ENCODE measurements at places on chromosomes 12 and 14.
A peak's percentile ranks its signal among the peaks of the same experiment; 100 is the strongest.

GRCh38 chr14:105830171-105830570 is 303.8 kb downstream of the TMEM121 start:
- no peak for DNase-seq
- H3K36me3 ChIP-seq, result no peaks in the 10 kb centered on the region
- no peaks in the 10 kb centered on the region for H3K27me3 ChIP-seq
- no peak overlapping the region for H3K4me3 ChIP-seq

GRCh38 chr12:94100211-94100627 is 48.2 kb upstream of the PLXNC1 start:
- H3K27me3 ChIP-seq, result no peaks in the 10 kb centered on the region
- no peak overlapping the region for H3K4me3 ChIP-seq
- no peak overlapping the region for H3K27ac ChIP-seq
- peaks cover 41% of the 10 kb centered on the region for H3K4me1 ChIP-seq
- H3K36me3 ChIP-seq, result no peaks in the 10 kb centered on the region
- DNase-seq, result peak; percentile 34

GRCh38 chr12:18224745-18225144 is 36.6 kb upstream of the PIK3C2G start:
- DNase-seq, result peak; percentile 68
- H3K36me3 ChIP-seq, result no peaks in the 10 kb centered on the region
- no peaks in the 10 kb centered on the region for H3K27me3 ChIP-seq
- no peaks in the 10 kb centered on the region for H3K4me1 ChIP-seq
- no peak overlapping the region for H3K27ac ChIP-seq

GRCh38 chr12:91091916-91092715 is 19.2 kb downstream of the LUM start:
- no peak overlapping the region for H3K27ac ChIP-seq
- H3K27me3 ChIP-seq, result no peaks in the 10 kb centered on the region
- H3K4me1 ChIP-seq, result peaks cover 12% of the 10 kb centered on the region
- no peaks in the 10 kb centered on the region for H3K36me3 ChIP-seq
- no peak overlapping the region for H3K4me3 ChIP-seq
- no peak for DNase-seq

DNA sequence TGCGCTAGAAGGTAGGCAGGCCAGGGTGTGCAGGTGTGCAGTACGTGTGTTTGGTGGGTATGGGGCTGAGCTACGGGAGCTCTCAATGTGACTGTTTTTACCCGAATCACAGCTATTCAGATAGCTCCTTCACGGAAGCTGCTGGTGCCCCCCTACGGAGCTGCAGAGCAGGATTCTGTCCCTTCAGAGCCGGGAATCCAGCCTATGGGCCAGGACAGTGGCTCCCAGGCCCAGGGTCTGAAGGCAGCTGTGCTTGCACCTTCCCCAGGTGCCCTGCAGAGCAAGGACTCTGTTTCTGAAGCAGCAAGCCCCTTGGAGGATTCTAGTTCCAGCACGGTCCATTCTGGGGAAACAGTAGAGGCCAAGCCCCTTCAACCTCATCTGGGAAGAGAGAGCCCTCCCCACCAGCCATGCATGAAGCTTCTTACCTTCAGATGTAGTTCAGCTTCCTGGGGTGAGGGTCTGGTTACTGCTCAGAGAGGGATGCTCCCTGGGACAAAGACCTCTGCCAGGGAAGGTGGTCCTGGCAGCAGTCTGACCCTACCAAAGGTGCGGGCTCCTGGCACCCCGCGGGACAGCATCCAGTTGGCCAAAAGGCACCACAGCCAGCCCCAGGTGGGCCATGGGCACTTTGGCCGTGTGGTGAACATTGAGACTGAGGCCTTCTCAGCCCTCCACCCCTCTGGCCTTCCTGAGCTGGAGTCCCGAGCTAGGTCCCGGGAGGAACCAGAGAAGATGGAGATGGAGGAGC is 29.1 kb downstream of the PLEKHH1 start:
- DNase-seq, result no peak
- no peaks in the 10 kb centered on the region for H3K36me3 ChIP-seq
- no peak overlapping the region for H3K27ac ChIP-seq

DNA sequence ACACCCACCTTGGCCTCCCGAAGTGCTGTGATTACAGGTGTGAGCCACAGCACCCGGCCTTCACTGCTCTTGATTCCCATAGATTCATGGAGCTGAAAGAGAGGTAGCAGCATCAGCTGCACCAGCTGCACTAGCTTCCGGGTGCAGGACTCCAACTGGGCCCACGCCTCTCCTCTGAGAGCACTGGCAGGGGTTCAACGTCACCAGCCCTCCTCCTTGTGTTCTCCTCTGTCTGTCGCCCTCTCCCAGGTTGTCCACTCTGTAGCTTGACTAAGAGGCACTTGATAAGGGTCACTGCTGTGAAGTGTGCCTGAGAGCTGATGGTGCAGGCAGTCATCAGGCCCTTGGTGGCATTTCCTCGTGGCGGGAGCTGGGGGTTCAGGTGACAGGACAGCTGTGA is 28.3 kb downstream of the MLXIP start:
- peaks cover 30% of the 10 kb centered on the region for H3K4me1 ChIP-seq
- H3K27me3 ChIP-seq, result no peaks in the 10 kb centered on the region
- DNase-seq, result no peak
- no peaks in the 10 kb centered on the region for H3K36me3 ChIP-seq
- H3K4me3 ChIP-seq, result no peak overlapping the region

DNA sequence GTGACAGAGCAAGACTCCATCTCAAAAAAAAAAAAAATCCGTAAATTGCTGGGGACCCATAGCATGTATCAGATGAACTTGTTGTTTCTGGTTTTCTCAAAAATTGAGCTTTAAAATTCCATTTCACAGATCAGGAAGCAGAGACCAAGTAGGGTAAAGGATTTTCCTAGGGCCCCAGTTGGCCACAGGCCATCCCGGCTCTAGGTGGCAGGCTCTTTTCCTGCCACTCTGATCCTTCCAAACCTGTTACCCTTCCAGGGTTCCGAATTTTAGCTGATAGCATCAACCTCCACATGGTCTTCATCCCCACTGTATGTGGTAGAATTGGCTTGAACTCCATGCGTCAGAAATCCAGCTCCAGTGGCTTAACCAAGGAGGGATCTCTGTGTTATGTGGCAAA is 36.1 kb upstream of the BDKRB2 start:
- DNase-seq, result no peak
- no peaks in the 10 kb centered on the region for H3K27me3 ChIP-seq
- peaks cover 17% of the 10 kb centered on the region for H3K4me1 ChIP-seq
- H3K36me3 ChIP-seq, result no peaks in the 10 kb centered on the region
- no peak overlapping the region for H3K27ac ChIP-seq

DNA sequence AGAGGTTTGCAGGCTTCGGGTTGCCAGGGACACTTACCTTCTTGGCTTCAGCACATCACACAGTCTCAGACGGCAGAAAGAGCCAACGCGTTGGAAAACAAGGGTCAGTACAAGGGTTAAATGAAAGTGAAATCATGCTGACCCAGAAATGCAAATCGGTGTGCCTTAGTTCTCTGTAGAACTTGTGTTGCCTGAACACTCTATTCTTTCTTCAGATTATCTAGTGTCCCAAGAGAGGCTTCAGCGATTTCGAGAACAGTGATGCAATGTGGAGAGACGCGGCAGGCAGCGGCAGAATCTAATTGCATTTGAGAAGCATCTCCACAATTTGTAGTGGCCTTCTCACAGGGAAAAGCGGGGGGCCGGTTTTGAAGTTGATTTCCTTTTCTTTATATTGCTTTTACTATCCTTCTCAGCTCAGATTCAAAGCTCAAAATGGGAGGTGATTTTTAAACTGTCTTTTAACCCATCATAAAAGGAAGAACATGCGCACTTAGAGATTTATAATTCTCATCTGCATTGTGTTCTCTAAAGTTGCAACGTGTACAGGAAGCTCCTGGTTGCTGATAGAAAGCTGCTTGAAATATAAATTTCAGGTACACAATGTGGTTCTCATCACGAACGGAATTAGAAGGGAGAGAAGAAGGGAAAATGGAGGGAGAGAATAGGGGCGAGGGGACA is 67.8 kb upstream of the EGLN3 start:
- H3K36me3 ChIP-seq, result no peaks in the 10 kb centered on the region
- peaks cover 43% of the 10 kb centered on the region for H3K27me3 ChIP-seq
- peak; percentile 10 for DNase-seq
- no peaks in the 10 kb centered on the region for H3K4me1 ChIP-seq
- peak overlapping the region; percentile 4 for H3K4me3 ChIP-seq

DNA sequence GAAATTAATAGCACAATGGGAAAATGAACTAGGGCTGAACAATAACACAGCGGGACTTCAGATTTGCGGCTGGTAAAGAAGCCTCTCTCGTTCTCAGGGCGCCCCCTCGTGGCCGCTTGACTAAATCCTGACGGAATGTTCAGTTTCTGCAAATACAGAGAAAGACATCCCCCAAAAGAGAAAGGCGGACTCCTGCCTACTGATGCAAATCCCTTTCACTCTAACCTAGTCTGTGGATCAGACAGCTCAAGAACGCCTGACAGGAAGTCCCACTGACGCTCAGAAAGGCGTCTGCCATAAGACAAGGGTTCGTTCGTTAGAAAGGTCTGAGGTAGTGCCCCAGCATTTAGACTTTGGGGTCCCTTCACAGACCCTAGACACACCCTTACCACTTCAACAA is 2.5 kb downstream of the NUAK1 start:
- peak; percentile 92 for DNase-seq
- no peaks in the 10 kb centered on the region for H3K27me3 ChIP-seq
- H3K27ac ChIP-seq, result peak overlapping the region; percentile 73
- H3K4me1 ChIP-seq, result peaks cover 55% of the 10 kb centered on the region

DNA sequence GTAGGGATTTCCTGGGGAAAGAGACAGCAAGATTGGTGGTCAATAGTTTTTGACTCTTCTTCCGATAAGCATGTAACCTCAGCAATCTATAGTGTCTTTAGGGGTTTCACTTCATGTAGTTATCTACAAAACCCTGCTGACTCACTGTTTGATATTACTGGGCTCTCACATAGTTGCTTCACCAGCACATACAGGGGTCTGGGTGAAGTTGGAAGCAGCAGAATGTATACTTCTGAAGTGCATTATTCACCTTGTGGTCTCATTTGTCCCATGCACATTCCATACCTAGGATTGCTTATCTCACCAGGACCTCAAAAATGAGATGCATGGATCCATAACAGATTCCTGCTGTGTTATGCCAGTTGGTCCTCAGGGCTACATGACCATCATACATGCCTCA is 280.0 kb downstream of the LRIG3 start:
- peak; percentile 13 for DNase-seq
- no peak overlapping the region for H3K4me3 ChIP-seq
- H3K4me1 ChIP-seq, result peaks cover 16% of the 10 kb centered on the region
